Stimulated activated CD4-positive, alpha-beta T cell treated with anti-CD3 and anti-CD28 coated beads, Interleukin-15, amount 100 ng/mL, for 48 hours (primary cell): ENCODE measurements at places on chromosomes 2 and 18.

- DNase-seq = no peak
Observed at GRCh38 chr2:44934983-44935728, 6.3 kb upstream of the SIX3 start.

DNA sequence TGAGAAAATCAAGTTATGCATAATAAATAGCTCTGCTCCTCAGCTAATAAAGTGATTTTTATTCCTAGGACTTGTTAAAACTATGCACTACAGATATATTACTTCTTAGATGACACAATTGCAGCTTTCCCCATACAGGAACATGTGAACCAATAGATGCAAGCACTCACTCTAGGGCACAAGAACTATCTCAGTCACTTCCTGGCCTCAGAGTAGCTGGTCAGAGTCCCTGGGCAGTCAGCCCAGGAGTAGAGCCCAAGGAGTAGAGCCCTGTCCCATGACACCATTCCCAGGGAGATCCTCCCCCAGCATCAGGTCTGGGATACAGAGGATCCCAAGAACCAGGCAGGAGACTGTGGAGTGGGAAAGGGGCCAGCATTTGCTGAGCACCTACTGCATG lies 2.7 kb downstream of the TNS1 start:
- DNase-seq = no peak

DNA sequence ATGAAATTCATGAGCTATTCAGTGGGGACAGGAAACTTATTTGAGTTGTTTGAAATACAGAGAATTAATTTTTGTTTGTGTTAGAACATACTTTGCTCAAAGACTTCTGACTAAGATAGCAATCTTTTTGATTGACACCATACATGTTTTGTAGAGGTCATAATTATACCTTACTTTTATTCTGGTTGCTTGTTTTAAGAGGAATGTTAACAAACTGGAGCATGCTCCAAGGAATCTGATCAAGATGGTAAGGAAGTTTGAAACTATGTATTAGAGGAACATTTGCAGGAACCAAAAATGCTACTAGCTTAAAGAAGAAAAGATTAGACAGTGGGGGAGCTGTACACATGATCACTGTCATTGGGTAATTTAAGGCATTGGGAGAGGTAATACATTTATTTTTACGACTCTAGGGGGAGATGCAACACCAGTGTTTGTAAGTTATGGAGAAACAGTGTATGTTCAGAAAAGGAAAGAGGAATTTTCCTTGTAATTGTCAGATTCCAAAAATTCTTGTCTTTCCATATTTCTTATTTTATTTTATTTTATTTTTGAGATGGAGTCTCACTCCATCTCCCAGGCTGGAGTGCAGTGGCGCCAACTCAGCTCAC lies 8.0 kb downstream of the AGFG1 start:
- no peak for DNase-seq

DNA sequence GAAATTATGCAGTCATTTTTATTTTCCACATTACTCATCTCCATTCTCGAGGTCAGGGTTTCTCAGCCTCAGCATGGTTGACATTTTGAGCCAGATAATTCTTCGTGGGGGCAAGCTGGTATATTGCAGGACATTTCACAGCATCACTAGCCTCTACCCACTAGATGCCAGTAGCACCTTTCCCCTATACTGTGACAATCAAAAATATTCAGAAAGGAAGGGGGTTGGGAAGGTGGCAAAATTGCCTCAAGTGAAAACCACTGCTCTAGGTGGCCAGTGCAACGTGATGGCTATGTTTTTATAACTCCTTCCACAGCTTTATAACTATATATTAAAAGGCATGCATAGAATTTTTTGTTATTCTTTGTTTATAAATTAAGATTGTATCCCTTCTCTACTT lies 294.5 kb downstream of the CNTNAP5 start:
- no peak for DNase-seq

- no peak for DNase-seq
Observed at GRCh38 chr2:199524689-199525574, 67.2 kb upstream of the SATB2 start.

DNA sequence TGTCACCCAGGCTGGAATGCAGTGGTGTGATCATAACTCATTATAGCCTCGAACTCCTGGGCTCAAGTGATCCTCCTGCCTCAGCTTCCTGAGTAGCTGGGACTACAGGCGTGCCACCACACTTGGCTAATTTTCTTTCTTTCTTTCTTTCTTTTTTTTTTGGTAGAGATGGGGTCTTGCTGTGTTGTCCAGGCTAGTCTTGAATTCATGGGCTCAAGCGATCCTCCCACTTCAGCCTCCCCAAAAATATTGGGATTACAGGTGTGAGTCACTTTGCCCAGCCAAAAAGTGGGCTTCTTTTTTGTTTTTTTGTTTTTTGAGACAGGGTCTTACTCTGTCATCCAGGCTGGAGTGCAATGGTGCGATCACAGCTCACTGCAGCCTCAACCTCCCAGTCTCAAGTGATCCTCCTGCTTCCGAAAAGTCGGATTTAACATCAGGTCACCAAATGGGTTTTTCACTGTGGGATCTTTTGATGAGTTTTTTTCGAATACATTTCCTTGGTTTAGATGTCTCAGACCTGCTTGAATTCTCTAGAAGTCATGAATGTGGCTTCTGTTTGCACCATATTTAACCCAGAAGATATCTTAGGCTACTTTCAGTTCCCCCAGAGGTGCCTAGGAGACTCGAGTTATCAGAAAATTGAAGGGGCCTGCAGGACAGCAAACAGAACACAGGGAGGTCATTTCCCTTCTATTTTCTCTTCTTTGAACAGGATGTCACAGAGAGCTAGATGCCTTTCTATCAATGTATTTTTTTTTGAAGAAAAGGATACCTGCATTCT lies 8.9 kb downstream of the RAB31 start:
- DNase-seq = no peak
